ENCODE measurements at places on chromosomes 13 and 19.

DNA sequence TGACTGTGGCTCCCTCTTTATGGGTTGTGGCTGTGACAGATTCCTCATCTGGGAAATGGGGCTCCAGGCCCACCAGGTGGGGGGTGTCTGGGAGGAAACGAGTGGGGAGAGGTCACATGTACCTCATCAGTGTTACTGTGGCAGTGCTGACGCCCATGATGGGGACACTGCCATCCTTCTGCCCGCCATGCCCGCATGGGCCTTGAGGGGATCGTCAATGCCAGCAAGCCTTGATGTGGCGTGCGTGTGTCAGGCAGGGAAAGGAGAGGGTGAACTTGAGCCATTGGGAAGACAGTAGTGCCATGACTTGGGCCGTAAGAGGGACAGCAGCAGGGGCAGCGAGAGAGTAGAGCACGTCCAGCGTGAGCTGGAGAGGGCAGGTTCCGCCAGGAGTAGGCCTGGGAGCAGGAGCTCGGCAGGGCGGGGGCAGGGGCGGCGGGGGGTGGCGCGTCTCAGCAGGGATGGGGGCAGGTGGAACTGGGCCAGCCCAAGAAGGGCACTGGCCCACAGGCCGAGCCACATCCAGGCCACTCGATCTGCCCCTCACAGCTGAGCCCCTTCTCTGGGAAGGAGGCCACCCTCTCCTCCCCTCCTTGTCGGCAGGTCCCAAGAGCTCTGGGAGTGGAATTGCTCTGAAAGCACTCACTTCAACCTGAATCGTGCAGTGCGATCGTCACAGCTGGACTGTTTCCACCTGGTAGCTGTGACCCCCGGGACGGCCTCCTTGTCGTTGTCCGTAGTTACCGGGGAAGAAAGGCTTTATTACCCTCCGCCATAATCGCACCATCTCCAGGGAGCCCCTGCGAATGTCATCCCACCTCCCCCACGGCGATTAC is 9.9 kb downstream of the KLHL26 start:
- peak; percentile 23 for DNase-seq

GRCh38 chr13:111262281-111262680 is 58.2 kb upstream of the TEX29 start:
- DNase-seq: no peak

- peak; percentile 80 for DNase-seq
Observed at GRCh38 chr13:96053003-96053703, at the start of gene UGGT2. TSS of gene UGGT2 (minus strand) at chr13:96053401. CDS start at chr13:96053312, 89 bp downstream.

DNA sequence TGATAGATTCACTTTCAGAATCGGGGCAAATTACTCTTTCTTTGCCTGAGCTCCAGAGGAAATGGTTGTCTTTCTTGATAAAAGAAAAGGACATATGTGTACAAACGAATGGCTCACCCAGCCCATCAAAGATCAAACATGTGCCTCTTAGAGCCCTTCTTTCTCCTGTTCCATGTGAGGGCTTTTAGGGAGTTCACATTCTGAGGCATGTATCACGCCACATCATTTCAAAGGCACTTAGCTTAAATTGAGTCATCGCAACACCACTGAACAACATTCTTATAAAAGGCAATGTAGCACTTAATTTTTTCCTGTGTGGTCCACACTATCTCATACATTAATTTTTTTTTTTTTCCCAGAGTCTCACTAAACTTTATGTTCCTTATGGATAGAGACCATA is 521.0 kb downstream of the SUCLA2 start:
- no peak for DNase-seq

DNA sequence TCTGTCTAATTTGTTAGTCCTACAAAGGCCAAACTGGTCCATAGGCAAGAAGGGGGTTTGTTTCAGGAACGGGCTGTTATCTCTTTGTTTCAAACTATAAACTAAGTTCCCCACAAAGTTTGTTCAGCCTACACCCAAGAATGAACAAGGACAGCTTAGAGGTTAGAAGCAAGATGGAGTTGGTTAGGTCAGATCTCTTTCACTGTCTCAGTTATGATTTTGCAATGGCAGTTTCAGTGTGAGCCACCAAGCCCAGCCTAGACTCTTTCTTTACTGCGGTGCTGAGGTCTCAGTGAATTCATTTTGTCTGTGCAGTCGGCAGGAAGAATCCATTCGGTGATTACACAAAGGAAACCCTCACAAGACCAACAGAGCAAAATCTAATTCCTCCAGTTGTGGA is 56.6 kb upstream of the ABCC4 start:
- DNase-seq: no peak

DNA sequence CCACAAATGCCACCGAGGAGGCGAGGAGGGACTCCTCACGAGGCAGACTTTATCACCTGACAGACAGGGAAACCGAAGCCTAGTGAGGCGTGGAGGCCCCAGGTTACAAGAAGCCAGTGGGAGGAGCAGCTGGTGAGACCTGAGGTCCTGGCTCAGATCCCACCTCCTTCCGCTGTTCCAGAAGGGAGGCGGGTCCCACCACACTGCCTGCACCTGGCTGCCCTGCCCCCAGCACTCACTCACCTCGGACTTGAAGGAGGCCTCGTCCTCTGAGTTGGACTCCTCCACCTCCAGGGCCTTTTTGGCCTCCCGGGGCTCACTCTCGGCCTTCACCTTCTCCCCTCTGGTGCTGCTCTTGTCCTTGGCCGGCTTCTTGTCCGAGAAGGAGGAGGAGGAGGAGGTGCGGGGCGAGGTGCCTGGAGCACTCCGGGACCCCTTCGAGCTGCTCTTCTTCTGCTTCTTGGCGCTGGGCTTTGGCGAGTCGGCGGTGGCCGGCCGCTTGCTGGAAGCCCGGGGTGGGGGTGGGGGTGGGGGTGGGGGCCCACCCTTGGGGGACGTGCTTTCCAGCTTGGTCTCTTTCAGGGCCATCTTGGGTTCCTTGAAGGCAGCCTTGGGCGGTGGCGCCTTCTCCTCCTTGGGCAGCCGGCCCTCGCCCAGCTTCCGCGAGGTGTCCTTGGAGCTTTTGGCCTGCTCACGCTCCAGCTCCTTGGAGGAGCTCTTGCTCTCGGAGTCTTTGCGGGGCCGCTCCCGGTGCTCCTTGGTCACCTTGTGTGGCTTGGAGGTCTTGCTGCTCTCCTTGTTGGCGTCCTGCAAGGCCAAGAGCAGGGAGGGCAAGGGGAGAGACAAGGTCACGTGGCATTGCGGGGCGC is 57.7 kb downstream of the MLLT1 start:
- no peak for DNase-seq

DNA sequence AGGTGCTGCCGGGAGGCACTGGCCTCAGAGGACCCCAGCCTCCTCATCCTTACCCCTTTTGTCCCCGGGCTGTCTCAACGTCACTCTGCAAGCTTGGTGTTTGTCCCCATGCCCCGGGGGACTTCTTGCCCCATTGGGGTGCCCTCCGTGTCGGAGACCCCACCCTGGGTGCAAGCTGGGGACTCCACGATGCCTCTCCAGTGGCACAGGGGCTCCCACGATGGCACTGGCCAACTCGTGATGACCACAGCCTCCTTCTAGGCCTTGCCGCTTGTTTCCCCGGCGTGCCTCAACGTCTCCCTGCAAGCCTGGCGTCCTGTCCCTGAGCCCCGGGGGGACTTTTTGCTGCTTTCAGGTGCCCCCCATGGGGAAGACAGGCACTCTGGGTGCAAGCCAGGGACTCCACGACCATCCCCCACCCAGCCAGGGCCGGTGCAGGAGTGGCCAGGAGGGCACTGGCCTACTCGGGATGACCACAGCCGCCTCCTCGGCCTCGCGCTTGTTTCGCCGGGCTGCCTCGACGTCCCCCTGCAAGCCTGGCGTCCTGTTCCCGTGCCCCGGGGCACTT is 237.0 kb downstream of the TUBA3C start:
- DNase-seq: no peak

- no peak for DNase-seq
Observed at GRCh38 chr19:14078411-14078810, 5.8 kb downstream of the MISP3 start.

DNA sequence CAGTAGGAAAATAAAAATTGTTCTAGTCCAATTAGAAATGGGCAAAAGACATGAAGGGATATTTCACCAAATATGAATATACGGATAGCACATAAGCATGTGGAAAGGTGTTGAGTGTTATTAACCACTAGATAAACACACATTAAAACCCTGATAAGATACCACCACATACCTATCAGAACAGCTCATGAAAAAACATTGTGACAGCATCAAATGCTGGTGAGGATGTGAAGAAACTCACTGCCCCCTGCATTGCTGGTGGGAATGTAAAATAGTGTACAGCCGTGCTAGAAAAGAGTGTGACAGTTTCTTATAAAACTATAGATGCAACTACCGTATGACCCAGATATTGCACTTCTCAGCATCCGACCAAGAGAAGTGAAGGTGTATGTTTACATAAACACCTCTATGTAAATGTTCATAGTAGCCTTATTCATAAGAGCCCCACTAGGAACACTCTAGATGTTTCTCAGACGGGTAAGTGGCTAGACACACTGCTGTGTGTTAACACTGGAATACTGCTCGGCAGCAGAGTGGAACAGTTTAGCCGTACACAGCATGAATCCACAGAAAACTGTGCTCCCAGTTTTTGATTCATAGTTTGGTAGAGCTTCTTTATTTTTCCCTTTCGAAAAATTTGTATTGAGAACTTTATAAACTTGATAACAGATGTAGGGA is 321.1 kb downstream of the MYO16 start:
- DNase-seq: no peak

DNA sequence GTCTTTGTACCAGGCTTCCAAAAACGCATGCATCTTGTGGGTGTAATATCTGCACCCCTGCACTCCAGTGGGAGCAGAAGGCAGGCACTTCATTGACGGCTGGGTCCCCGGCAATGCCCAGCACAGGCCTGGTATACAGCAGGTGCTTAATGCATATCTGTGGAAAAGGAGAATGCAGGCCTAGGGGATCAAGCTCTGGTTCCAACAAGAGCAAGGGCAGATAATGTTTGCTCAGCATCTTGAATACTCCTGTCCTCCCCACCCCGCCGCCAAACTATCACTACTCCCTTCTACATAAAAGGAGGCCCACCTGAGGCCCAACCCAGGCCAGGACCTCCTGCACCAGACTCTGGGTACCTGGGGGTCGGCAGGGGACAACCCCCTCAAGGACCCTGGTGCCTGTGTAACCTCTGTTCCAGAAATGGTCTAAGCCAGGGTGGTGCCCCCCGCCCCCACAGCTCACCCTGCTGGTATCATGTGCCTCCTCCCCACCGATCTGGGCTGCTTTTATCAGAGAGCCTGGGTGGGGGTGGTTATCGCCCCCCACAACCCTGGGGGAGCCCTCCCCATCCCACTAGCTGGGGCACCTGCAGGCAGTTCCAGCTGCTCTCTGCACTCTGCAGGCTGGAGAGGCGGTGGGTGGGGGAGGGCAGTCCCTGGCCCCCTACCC is 4.8 kb downstream of the KLF16 start:
- no peak for DNase-seq

DNA sequence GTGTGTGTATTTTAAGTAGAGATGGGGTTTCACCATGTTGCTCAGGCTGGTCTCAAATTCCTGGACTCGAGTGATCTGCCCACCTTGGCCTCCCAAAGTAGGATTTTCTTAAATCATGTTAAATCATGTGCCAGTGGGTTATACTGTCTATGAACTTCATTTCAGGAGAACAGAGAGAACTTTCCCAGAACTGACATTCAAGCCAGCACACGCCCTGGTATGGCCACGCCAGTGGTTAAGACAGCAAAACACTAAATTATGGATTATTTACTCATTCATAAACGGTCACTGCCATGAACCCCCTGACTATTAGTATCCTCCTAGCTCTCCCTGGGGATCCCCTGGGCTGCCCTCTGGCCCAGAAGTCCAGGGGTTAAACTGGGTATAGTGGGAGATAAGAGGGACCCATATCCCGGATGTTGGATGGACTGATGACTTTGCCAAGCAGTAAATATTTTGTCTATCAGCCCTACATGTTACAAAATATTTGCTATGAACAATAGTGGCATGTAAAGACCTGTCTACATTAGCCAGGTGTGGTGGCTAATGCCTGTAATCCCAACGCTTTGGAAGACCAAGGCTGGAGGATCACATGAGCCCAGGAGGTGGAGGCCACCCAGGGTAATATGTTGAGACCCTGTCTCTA is 16.1 kb upstream of the STRN4 start:
- no peak for DNase-seq

GRCh38 chr19:40389404-40390083 is 437 bp downstream of the HIPK4 start:
- no peak for DNase-seq

DNA sequence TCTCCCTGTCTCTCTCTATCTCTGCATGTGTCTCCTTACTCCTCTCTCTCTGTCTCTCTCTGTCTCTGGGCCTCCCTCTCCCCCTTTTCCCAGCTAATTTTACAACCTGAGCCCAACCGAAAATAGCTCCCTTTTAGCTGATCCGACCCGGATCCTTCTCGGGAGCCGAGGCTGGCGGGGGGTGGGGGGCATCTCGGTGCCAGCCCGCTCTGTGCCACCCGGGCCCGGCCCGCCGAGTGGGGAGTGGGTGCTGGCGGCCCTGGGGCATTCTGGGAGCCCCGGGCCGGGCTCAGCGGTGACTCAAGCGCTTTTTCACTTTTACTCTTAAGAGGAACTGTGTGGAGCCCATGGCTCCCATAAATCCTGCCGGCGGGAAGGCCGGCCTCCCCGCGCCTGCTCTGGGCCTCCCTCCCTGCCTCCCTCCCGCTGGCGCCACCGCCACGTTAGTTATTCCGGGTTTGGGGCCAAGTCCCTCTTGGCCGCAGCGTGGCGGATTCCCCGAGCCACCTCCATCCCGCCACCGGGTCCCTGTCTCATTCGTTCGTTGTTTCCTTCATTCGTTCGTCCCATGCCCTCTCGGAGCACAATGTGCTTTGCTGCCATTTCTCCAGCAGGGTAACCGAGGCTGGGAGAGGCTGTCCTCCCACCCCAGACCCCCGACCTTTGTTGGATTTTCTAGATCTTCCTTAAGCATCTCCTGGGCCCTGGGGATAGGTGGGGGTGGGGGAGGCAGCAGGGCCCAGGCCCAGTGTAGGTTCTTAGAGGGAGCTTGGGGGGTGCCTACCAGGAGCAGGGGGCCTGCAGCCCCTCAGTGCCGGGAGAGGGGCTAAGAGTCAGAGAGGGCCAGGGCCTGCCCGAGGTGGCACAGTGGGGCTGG is 3.2 kb downstream of the NFIC start:
- DNase-seq: no peak

GRCh38 chr13:27847669-27848068 is 55.4 kb downstream of the GSX1 start:
- no peak for DNase-seq

DNA sequence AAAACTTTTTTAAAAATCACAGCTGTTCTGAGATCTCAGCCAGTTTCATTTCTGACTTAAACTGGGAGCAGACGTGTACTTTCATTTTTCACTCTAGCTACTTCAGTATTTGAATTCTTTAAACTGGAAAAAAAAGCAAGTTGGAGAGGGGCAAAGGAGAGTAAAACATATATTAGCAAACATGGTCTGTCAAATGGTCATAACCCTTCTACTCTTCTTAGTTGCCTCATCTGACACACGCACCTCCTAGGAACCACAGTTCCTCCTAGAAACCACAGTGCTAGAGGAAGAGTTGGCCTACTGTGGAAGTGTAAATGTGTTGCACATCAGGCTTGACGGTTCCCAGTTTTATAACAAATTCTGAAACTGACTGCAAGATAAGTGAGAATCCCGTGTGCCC is 47.2 kb downstream of the TM9SF2 start:
- DNase-seq: no peak

DNA sequence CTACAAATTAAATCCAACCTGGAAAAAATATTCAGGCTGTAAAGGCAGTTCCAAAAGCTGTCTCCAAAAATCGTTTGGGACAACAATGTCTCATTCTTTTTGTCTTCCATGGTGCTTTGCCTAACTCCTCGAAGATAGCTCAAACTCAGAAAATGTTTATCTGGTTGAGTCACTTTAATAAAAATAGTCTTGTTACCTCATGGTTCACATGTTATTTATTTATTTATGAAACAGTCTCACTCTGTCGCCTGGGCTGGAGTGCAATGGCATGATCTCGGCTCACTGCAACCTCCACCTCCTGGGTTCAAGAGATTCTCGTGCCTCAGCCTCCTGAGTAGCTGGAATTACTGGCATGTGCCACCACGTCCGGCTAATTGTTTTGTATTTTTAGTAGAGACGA is 4.9 kb upstream of the BRD4 start:
- no peak for DNase-seq

Data from NCI-H2227 treated with DMSO at 0.1 percent for 48 hours (cell line).